NCI-H146 (cell line): ENCODE measurements at places on chromosomes 3 and 15.

GRCh38 chr3:132293251-132293650 lies 24.0 kb upstream of the ACP3 start:
- no peak for DNase-seq

- no peak for DNase-seq
Observed at GRCh38 chr3:58666683-58667082, at the start of gene FAM3D. Gene FAM3D (minus strand): TSS chr3:58666774. CDS start chr3:58655563, 11,211 bp downstream.

DNA sequence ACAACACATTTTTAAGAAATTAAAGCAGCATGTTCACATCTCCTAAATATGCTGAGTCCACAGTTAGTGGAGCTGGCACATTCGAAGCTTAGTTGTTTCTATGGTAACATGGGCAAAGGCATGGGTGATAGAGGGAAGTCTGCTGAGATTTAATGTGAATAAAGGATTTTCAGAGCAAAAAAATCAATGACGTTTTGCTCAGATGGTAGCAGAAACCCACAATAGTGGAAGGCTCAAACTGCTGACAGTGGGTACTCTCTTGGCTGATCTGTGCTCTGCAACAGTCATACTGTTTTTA lies 795.1 kb upstream of the ARPP21 start:
- DNase-seq = no peak

- no peak for DNase-seq
Observed at GRCh38 chr3:142013326-142013980, 135.9 kb downstream of the TFDP2 start.

- peak; percentile 37 for DNase-seq
Observed at GRCh38 chr15:49235446-49236124, 65.5 kb downstream of the GALK2 start.

- DNase-seq = no peak
Observed at GRCh38 chr3:8886546-8886945, 76.7 kb downstream of the RAD18 start.

DNA sequence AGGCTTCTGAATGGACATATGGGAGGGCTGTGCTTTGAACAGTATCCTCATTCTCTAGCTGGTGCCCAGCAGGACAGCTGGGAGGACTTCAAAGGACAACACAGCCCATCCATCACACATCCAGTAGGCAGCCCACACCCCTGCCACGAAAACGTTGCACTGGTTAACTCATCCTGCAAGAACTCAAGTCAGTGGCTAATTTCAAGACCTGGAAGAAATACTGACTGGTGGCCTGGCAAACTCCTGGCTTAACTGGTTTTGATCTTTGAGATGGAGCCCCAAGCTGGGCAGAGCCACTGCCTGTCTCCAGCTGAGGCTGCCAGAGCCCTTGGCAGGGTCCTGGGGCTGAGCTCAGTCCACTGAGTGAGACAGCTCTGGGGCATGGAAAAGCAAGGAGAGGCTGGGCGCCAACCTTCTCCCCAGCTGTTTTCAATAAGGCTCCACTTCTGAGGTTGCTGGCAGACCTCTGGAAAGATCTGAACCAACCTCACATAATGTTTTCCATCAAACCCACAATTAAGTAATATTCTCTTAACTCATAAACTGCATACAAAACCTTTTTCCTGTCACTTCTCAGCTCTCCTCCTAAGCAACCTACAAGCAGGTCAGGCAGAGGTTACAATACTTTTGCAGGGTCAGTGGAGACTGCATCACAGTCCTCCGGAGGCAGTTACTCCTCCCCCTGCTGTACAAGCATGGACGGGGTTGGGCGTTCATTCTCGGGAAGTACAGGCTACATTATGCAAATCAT lies 110.3 kb downstream of the MYLK start:
- DNase-seq = no peak

DNA sequence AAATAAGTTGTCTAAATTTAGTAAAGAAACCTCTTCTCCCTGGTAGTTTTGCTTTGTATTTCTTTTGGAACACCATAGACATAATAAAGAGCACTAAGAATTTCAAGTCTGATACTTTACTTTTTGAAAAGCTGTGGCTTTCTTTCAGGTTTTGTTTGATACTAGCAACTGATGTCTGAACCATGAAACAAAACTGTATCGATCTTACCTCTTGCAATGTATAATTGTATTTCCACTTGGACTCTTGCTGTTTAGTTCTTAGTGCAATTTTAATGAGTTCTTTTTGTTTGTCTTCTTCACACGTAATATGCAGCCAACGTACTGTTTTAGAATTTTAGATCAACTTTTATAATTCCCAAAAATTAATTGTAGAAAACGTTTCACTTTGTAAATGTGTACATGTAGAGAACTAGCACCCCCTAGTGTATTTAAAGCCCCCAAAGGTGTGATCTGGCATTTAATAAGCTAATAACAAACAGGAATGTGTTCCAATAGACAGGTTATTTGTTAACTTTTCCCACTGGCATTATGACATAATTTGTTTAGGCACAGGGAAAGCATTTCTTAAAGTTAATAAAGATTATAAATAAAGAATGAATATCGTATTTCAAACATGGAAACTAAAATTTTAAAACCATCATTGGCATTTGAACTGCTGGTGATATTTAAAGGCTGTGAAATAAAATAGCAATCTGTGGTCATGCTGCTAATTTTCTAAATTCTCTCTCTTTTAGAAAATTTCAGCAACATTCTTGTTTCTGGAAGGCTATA lies 289.1 kb upstream of the DNAJC19 start:
- DNase-seq = peak; percentile 85

GRCh38 chr3:26757978-26758377 lies 135.4 kb downstream of the LRRC3B start:
- DNase-seq = no peak

DNA sequence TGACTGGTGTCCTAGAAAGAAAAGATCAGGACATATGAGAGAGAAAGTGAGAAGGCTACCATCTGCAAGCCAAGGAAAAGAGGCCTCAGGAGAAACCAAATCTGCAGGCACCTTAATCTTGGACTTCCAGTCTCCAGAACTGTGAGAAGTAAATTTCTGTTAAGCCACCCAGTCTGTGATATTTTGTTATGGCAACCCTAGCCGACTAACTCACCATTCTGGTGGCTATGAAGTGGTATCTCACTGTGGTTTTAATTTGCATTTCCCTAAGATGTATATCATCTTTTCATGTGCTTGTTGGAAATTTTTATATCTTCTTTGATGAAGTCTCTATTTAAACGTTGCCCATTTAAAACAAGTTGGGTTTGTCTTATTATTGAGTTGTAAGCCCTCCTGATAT lies 40.6 kb downstream of the ILDR1 start:
- no peak for DNase-seq

GRCh38 chr3:149486726-149487125 lies 12.2 kb downstream of the TM4SF4 start:
- no peak for DNase-seq

- DNase-seq = no peak
Observed at GRCh38 chr3:169264711-169265110, 398.8 kb downstream of the MECOM start.

DNA sequence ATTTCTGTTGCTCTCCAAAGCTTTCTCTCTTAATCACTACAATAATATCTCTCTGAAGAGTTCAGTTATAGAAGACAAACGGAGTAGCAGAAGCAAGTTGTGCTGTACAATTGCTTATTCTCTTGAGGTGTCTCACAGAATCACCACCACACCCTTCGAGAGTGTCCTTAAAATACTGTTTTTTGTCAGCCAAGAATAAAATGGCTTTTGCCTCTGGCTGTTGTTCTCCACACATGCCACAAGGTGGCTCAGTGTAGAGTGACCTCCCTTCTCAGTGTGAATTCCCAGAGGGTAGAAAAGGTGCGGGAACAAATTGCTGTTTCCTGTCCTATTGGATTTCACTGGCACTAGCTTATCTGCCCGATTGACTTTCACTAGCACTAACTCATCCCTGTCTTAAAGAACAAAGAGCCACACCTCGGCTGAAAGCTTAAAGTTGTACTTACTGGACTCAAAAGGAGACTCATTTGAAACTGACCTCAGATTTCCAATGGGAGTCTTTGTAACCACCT lies 134.2 kb upstream of the SATB1 start:
- DNase-seq = peak; percentile 75

- DNase-seq = no peak
Observed at GRCh38 chr3:117868766-117869165, 1159.2 kb downstream of the TUSC7 start.

DNA sequence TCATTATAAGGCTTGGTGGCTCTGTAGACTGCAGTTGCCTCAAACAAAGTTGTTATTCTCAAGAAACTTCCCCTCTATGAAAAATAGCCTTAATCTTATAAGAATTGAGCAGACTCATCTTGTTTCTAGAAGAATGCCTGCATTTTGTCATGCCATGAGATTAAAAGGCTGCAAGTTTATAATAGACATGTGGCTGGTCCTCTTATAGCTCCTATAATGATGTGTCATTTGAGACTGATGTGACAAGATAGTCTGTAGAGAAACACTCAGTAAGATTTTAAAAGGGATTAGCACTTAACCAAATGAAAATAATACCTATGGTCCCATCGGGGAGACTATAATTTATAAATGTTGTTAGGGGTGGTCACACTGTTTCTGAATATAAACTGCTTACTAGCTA lies 312.5 kb downstream of the OXSM start:
- DNase-seq = no peak

GRCh38 chr3:59469948-59470723 lies 420.3 kb upstream of the CFAP20DC start:
- no peak for DNase-seq

GRCh38 chr15:86624261-86625036 lies 544.8 kb downstream of the AGBL1 start:
- peak; percentile 94 for DNase-seq

DNA sequence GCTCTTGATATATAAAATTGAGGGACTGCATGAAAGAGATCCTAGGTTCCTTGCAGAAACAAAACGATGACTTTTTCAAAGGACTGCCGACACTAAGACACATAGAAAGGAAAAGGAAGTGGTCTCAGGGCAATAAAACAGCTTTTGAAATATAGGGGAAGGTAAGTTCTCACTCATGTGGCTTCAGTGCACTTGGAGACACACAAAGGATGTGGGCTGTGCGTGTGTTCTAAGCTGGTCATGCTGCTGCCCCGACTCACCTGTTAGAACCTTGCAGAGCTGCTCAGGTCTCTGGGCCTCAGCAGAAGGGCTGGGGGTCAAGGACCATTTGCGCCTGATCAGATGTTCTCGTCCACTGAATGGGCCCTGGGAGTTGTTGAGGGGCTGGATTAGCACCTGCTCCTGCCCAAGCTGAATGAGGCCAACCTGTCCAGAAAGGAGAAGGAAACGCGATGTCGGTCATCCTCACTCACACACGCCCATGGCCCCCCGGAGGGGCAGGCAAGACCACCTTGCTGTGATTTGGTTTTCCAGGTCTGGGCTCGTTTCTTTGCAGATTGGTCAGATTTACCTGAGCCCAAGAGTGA lies 11.1 kb downstream of the ADAMTS17 start:
- no peak for DNase-seq

GRCh38 chr15:94107652-94108051 lies 123.7 kb upstream of the MCTP2 start:
- DNase-seq = no peak

- no peak for DNase-seq
Observed at GRCh38 chr15:74422265-74422651, 11.5 kb downstream of the SEMA7A start.

DNA sequence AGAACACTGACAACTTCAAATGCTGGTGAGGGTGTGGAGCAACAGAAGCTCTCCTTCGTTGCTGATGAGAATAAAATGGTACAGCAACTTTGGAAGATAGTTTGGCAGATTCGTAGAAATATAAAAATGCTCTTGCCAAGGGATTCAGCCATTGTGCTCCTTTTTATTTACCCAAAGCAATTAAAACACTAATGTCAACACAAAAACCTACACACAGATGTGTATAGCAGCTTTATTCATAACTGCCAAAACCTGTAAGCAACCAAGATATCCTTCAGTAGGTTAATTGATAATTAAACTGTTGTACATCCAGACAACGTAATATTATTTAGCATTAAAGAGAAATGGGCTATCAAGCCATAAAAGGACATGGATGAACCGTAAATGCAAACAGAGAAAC lies 37.8 kb upstream of the LSAMP start:
- DNase-seq = no peak

GRCh38 chr3:122898298-122898697 lies 103.4 kb downstream of the SLC49A4 start:
- DNase-seq = no peak

- DNase-seq = no peak
Observed at GRCh38 chr15:25527118-25527517, 88.3 kb upstream of the UBE3A start.

GRCh38 chr3:45841420-45841756 lies 531 bp downstream of the LZTFL1 start:
- DNase-seq = no peak

GRCh38 chr3:108414007-108414406 lies 96.4 kb downstream of the MYH15 start:
- no peak for DNase-seq

- peak; percentile 10 for DNase-seq
Observed at GRCh38 chr3:161305095-161305991, 66.0 kb downstream of the SPTSSB start.

- no peak for DNase-seq
Observed at GRCh38 chr3:140532793-140533330, 145.0 kb upstream of the TRIM42 start.

DNA sequence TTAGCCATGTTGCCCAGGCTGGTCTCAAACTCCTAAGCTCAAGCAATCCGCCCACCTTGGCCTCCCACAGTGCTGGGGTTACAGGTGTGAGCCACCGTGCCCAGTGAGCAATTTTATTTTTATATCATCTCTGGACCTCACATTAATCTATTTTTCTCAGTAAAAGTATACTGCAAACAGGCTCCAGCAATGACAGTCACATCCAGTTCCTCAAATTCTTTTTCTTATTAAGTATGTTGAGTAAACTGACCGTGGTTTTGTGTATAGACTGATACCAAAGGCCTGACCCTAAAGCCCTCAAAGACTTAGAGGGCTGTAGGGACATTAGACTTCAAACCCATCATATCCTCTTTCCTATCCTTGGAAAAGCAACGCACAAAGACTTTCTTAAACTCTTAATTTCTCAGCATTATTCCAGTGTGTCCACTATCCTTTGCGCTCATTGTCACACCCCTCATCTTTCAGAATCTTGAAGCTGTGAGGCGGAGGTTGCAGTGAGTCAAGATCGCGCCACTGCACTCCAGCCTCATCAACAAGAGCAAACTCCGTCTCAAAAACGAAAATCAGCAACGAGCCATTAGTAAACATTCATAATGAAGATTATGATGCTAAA lies 2.0 kb downstream of the NGLY1 start:
- no peak for DNase-seq

- DNase-seq = no peak
Observed at GRCh38 chr3:116078561-116078960, 366.7 kb downstream of the LSAMP start.

GRCh38 chr3:13274551-13275332 lies 145.4 kb downstream of the NUP210 start:
- no peak for DNase-seq

- DNase-seq = peak; percentile 8
Observed at GRCh38 chr15:52414936-52415335, 113.7 kb downstream of the MYO5A start.

- peak; percentile 51 for DNase-seq
Observed at GRCh38 chr3:20185331-20185678, 701 bp downstream of the SGO1 start.
